NCI-H226 (cell line): ENCODE measurements at places on chromosomes 1 and 21.

DNA sequence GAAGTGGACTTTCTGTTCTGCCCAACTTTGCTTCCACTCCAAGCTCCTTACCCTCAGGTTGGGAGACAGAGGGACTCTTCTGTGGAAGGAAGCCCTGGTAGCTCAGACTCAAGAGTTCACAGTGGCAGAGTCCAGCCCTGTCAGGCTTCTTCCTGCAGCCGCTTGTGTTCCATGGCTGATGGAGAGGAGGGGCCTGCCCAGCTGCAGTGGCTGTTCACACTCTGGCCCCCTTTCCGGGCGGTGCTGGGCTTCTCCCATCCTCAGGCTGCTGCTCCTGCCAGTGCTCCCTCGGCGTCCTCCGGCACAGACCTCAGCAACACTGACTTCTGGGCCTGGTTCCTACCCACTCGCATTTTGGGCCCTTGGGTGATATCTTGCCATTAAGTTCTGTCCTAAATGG, 4.0 kb downstream of the KRTAP10-1 start:
- no peak for DNase-seq

DNA sequence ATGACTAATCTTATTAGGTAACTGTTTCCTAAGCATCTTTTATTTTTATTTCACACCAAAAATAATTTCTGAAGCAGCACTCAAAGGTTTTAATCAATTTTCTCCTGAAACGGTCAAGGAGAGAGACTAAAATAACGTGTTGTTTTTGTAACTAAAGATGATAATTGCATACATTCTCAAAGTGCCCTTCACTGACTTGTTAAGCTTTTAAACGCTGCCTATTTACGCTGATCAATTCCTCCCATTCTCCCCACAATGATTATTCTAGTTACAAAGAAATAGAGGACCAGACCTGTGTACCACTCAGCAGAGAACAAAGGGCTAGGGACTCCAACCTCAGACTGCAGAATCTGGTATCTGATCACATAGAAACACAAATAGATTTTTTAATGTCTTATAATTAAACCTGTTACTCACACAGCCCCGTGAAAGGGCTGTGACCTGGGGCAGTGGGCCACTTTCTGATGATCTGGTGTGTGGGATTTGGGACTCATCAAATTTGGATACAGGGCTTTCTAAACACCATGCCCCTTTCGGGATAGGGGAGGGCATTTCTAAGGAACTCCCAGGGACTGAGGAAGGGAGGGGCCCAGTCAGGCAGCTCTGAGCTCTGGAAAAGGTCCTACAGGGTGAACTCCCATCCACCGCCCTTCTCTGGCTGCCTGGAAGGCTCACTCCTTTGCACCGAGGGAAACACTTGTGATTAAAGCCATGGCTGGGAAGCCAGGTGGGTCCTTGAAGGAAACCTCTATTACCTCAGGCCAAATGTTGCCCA, 65.2 kb downstream of the BCAR3 start:
- no peak for DNase-seq

DNA sequence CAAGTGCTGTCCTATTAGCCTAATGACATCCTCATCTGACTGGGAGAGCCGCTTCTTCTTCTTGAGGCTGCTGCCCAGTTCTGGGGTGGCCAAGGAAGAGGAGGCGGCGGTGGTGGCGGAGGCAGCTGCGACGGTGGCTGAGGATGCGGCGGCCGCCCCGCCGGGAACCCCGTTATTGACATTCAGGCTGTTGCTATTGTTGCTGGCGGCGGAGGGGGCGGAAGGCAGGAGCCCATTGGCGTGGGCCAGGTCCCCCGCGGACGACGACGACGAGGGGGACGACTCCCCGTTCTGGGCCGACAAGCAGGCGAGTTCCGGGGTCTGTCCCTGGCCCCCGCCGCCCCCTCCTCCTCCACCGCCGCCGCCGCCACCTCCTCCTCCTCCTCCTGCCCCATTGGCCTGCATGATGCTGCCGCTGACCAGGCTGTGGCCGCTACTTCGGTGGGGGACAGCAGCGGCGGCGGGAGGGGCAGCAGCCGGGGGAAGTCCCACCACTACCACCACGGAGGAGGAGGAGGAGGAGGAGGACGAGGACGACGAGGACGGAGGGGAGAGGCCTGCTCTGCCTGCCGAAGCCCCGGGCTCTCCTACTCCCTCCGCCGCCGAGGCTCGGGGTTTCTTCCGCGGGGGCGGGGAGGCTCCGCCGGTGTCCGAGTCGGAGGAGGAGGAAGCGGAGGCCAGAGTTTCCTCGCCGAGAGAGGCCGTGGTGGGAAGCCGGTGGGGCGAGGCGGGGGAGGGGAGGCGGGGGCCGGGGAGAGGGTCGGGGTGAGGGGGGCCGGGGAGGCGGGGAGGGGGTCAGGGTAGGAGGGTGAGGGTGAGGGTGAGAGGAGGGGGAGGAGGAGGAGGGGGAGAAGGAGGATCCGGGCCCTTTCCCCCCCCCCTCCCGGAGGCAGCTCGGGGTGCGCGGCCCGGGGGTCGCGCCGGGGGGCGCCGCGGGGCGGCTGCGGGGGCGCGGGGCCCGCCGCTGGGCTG, 610 bp downstream of the WDR26 start:
- no peak for DNase-seq

- no peak for DNase-seq
These were observed 49.0 kb upstream of the SCAF4 start for GRCh38 chr21:31780944-31781343.

DNA sequence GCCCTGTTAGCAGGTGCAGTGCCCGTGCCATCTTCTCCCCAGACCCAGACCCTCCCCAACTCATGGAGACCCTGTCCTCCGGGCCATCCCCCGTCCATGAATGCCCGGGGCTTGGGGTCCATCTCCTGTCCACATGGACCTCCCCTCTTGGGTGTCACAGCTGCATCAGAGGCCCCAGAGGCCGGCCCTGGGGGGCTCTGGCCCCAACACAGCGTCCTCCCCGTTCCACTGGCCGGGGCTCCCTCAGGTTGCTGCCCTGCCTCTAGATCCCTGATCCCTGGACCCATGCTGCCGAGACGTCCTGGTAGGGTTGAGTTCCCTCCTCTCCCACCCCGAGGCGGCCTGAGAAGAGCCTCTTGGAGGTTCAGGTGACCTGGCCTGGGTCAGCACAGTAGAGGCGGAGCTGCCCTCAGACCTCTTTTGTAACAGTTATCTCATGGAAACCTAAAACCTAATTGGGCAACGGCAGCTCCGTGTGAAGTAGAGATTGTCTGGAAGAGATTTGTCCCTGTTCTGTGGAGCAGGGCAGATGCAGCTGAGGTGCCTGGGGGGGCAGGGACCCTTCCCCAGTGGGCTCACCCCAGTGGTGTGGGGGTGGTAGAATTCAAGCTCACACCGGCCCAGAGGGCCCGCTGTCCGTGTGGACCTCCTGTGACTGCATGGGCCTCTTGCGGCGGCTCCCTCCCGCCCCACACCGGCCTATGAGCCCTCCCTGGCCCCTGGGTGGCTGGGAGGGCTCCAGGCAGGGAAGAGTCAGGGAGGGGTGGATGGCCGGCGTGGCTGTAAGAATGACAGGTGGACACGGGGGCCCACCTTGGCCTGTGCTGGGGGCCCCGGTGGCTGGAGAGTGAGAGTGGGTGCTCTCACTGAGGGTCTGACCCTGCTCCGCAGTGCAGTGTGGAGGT, 56.1 kb downstream of the SKI start:
- no peak for DNase-seq

GRCh38 chr21:37220433-37220980, 46.6 kb downstream of the VPS26C start:
- no peak for DNase-seq

DNA sequence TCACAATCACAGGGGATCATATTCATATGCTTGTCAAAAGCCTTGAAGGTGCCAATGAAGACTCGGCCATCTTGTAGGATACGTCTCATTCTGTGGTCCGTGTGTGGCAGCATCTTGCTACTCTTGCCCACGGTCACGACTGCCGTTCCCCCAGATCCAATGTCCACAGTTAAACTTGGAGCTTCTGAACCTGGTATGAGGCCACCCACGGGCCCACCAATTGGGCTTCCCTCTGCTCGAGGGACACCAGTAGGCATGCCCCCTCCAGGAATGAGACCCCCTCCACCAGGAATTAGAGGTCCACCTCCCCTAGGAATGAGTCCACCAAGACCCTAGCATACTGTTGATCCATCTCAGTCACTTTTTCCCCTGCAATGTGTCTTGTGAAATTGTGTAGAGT, 39.6 kb downstream of the MORN1 start:
- DNase-seq: no peak

DNA sequence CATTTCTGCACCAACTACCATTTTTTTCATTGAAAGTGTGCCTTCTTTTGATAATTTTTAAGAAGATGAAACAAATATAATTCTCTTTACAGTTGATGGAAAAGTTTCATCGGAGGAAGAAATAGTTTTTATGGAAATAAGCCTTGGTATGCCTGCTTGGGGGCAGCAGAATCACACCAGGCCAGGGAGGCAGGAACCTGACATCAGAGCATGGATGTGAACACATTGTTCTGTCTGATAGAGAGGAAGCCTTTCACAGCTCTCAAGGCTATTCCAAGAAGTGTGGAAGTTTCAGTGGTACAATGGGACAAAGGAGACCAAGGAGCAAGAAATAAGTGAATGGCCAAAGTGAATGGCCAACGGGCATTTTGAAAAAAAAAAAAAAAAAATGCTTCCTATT, 162.2 kb upstream of the KCNK2 start:
- no peak for DNase-seq

DNA sequence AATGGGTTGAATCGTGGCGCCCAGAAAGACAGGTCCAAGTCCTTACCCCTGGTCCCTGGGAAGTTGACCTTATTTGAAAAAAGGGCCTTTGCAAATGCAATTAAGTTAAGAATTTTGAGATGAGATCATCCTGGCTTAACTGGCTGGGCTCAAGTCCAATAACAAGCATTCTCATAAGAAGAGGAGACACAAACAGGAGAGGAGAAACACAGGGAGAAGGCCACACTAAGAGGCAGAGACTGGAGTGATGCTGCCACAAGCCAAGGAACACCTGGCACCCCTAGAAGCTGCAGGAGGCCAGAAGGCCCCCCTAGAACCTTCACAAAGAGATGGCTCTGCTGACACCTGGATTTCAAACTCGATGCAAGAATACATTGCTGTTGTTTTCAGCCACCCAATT, 44.6 kb downstream of the PDPN start:
- no peak for DNase-seq

DNA sequence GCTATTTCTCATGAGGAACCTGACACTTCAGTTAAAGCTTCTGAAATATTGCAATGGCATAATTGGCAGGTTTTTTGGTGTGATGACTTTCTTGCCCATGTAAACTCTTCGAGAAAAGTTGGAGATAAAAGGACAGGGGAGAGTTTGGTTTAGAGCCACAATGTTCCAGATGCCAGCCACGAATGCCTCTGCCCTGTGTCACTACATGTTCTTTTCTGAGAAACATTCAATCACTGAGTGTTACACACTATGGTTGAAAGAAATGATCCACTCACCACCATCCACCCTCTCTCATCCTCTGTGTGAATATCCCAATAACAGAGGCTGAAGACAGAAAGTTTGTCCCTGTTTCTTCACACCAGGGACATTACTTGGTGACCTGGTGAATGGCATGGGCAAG, 66.4 kb downstream of the TNFSF4 start:
- DNase-seq: no peak

DNA sequence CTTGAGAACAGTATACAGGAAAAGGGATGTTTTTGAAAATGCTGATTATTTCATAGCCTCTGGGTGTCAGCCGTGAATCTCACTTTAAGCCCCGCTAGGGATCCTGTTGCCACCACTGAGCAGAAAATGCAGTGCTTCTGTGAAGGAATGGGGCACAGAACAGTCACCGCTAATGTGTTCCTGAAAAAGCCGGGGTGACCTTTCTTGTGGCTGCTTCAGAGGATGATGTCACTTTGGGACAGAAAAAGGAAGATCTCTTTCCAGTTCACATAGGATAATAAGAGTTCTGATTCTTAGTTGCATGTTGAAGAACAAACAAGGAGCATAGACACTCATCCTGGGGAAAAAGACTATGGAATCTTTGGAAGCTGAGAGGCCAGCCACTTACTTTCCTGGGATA, 349.6 kb downstream of the DISC1 start:
- DNase-seq: no peak

DNA sequence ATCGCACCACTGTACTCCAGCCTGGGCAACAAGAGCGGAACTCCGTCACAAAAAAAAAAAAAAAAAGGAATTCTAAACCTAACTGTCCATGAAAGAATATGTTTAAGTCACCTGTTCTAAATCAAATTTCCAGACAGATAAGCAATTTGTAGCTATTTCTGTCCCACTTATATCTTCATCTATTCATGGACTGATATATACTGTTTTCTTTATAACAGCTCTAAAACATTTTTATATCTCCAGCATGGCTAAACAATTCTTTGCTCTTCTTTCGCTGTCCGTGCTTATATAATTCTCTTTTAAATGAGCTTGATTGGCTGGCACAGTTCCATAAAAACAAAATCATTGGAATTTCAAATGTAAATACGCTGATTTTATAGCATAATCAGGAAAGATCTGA, 30.5 kb downstream of the BRWD1 start:
- no peak for DNase-seq

DNA sequence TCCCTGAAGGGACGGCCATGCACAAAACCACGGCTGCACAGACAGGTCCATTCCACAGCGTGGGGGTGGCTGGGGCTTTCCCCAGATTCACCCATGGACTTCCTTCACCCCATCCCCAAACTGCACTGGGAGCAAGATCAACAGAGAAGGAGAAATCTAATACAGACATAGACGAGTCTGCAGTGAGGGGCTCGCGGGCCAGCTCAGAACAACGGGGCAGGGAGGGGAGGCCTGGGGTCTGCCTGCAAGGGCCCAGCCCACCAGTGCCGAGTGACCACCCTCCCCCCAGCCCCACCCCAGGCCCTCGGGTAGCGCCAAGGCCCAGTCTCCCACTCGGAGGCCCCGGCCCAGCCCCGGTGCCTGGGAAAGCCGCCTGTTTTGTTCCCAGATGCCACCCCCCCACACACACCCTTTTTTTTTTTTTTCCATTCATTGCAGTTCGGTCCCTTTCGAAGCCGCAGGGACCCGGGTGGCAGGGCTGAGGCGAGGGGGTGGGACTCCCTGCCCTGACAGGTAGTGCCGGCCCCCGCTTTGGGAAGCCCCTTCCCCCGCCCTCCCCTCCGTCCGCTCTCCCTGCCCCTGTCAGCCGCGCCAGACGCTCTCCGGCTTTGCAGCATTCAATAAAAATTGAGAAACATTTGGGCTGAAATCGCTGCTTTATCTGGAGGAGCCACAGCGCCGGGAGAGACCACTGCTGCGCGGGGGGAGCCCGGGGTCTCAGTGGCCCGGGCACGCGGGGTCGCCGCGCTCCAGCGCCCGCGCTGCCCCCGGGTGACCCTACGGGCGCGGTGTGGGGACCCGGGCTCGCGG, 543 bp upstream of the EPHB2 start:
- peak; percentile 27 for DNase-seq

- no peak for DNase-seq
These were observed 84.3 kb downstream of the RRAGC start for GRCh38 chr1:38775175-38775845.

DNA sequence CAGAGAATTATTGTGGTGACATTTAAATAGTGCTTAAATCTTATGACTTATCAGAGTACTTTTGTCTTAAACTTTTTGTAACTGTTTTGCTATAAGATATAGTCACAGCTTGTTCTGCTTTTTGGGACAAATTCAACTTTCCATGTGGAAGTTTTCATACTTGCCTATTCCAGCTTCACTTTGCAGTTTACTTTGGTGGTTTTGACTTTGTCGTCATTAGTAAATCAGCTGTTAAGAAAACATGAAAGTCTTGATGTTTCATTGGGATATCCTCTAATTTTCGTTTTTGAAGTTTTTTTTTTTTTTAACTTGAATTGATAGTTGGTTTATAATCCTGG, 31.3 kb downstream of the SDCCAG8 start:
- DNase-seq: no peak

GRCh38 chr1:224058303-224058702, 55.6 kb upstream of the FBXO28 start:
- DNase-seq: peak; percentile 3
